ENCODE measurements at places on chromosomes 1 and 21.

- no peak for DNase-seq
Observed at GRCh38 chr1:221488550-221488949, 253.3 kb downstream of the DUSP10 start.

DNA sequence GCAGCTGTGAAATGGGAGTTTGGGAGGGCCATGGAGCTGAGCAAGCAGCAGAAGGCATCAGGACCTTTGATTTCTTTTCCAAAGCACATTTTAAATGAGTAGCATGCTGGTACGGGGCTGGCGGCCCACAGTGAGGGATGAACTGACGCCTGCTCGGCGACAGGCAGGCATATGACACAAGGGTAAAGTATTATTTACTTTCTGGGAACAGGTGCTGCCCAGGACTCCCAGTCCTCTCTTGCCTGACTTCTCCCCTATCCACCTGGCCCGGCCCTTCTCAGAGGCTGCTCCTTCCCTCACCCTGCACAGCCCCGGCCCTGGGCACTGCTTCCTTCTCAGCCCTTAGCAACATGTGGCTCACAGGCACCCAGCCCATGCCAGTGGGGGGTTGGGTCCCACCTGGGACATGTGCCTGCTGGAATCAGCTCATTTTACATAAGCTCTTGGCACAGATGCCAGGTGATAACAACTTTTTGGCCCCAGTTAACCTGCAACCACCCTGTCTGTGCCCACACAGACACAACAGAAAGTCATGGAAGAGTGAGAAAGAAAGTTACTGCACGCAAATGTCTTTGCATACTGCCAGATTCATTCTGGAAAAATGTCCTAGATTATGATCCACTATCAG, 112.3 kb upstream of the GADD45A start:
- no peak for DNase-seq

GRCh38 chr1:59978026-59978425, 51.5 kb upstream of the CYP2J2 start:
- no peak for DNase-seq

DNA sequence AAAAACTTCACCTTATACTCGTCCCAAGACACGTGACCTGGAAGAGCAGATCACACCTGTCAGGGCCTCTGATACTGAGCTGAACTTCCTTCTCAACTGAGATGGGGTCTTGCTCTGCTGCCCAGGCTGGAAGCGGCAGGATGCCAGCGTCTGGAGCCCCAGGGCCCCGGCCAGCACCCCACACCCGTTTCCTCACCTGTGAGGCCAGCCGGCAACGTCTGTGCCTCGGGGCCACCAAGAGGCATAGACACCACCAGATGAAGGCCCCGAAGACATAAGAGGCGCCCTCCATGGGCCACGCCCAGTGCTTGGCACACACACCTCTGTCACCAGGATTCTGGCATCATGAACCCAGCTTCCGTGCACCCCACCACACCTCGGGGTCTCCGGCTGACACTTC, 8.5 kb downstream of the SDF4 start:
- DNase-seq: no peak

DNA sequence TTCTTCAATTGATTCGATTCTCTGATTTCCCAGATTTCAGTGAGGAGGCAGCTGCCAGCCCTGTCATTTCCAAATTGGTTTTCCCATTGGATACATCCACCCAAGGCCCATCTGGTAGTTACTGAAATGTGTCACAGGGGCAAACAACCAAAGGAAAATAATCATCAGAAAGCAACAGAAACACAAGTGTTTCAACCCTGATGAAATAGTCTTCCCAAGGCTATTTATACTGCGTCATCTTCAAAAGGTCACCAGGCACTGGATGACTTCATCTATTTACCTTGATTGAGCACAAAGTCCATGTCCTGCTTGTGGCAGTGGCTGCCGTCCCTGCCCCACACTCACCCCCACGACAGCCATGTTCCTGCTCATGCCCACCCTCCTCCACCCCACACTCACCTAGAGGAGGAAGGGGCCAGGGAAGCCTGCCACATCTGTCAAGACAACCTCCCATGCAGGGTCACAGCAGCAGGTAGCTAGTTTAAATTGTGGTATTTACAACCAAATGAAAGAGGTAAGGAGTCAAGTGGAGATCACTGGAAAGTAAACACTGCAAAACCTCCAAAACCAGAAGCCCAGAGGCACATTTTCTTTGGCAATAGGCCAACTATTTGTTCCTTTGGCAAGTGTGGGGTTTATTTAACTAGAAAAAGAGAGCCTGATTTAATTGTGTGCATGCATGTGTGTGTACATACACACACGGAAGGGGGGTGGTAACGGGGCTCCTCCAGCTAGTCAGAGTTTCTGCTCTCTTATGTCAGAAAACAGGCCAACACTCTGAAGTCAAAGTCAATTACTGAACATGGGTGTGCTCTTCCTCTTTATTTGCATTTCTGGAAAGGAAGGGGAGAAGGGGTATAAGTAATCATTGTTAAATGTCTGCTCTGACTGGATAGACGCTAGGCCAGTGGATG, 49.5 kb upstream of the RAB4A start:
- DNase-seq: no peak

GRCh38 chr1:40951943-40952743, 27.4 kb upstream of the CTPS1 start:
- DNase-seq: peak; percentile 12

DNA sequence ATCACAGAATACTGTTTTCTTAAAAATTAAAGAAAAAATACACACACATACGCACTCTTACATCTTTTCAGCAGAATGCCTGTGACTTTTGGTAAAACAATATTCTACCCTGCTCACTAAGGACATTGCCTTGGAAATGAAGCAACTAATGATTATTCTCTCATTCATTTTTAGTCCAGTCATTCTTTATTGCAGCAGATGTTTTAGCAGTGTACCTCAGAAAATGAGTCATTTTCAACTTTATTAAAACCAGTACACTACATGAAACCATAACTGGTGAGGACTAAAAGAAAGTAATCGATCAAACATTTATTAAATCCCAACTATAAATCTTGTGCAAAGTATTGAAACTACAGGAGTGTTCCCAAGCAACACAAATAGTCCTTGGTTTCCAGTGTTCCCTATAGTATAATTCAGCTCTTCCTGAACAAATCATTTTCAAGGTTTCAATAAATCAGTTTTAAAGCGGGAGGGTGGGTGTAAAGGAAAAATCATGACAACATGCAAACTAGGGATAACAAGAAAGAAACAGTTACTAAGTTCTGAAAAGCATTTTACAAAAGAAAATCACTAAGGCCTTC, 114.2 kb downstream of the ADGRL4 start:
- no peak for DNase-seq

- no peak for DNase-seq
Observed at GRCh38 chr1:191240925-191241324, 763.3 kb upstream of the BRINP3 start.

DNA sequence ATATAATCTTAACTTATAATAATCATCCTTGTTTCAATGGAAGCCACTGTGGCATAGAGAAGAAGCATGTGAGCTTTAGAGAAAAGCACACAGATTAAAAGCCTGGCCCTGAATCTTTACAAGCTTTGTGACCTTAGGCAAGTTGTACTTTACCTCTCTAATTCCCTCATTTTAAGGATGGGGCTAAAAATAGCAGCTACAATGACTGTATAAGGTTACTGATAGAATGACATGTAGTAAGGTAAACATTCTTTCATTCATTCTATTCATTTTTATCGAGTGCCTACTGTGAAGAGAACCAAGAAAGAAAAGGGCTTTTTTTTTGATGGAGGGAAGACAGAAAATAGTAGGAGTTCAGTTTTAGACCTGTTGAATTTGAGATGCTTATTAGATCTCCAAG, 25.6 kb downstream of the CDKN2C start:
- DNase-seq: no peak

DNA sequence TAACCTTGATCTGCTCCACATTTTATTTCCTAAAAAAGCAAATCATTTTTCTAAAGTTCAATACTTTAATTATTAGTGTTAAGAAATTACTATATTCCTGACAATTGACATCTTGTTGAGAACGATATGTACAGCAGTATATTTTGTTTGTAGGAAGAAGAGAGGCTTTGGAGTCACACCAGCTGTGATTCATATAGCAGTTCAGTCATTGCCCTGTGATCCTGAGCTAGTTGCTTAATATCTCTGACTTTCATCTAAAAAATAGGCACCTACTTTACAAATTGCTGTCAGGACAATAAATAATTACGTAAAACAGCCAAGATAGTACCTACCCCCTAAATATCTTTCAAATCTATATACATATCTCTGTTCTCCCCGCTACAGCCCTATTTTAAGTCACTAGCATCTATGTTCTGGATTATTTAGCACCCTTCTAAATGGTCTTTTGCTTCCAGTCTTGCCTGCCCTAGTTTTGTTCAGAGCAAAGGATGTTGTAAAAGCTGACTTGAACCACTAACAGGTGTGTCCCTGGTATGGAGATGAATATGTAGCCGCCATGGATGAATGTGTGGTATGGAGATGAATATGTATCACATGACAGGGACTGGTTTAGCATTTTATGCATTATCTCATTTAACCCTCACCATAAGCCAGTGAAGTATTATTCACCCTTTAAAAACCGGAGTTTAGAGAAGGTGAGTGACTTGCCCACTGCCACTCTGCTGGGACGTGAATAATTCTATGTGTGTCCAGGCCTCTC, 42.2 kb downstream of the RNF220 start:
- no peak for DNase-seq

GRCh38 chr1:199292896-199293295, 654.1 kb downstream of the PTPRC start:
- no peak for DNase-seq

GRCh38 chr1:3190256-3191041, 121.4 kb downstream of the PRDM16 start:
- no peak for DNase-seq

DNA sequence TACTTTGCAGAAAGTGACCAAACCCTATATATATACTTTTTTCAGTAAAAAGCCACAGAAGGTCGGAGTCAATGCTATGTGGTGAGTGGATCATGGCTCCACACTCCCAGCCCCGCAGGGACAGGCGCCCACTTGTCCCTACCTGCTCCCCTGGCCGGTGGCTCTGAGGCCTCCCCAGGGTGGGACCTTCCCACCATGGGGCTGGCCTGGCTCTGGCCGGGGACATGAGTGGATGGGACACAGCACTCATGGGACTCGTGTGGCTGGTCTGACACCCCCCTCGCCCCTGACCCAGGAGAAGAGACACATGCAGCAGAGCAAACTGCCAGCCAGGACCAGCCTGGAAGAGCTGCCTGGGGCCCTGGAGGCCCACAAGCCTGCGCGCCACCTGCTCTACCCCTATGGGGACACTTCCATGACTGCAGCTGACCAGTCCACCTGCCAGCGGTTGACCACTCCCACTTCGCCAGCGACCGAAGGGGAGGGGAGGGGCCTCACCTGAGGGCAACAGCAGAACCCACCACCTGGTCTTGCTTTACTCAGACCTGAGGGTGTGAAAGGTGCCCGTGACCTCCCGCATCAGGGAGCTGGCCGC, 2.2 kb downstream of the SPATC1L start:
- no peak for DNase-seq

DNA sequence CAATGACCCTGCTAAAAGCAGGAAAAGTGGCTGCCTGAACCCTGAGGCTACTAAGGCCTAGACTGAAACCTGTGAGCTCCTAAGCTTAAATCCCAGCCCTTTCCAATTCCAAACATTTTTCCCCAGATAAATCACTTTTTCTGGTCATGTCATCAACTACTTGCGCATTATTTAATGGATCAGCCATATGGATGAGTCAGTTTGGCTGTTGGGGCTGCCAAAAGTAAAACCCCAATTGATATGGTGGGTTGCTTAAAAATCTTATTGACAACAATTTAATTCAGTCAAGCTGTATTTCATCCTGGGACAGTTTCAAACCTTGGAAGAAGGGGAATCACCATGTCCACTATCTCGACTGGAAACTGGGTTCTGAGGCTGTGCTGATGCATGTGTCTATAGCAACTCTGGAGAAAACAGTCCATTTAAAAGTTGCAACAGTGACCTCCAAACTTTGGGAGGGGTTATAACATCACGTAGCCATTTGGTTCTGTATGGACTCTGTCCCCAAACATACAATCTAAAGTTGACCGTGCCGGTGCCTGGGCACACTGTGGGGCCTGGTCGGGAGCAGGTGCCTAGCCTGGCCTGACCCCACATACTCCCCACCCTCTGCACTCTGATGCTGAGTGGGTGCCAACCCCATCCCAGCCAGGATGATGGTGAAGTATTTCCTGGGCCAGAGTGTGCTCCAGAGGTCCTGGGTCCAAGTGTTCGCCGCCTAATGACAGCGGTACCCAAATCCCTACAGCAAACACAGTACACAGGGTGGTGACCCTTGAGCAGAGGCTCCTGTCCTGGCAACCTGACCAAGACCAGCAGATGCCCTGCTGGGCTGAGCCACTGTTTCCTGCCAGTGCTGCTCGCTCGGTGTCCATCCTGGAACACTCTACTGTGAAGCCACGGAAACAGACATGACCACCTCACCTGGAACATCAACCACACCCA, 46.5 kb upstream of the LRRC52 start:
- no peak for DNase-seq

DNA sequence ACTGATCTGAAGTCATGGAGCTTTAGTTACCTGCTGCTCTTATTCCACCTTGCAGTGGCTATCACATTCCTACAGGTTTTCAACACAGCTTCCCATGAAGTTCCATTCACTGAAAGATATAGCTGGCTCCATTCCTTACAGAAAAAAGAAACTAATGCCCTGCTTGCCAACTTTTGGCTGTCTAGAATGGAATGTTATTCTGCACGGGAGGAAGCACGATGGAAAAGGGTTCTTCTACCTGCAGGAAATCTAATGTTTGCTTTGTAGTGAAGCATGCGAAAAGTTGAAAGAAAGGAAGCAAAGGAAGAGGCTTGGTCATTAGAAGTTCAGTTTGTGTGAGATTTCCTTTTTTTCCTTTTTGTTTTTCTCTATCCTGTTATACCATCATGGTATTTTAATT, 32.6 kb downstream of the GIPC2 start:
- no peak for DNase-seq

GRCh38 chr1:100076319-100076718, 56.4 kb downstream of the SASS6 start:
- DNase-seq: no peak

DNA sequence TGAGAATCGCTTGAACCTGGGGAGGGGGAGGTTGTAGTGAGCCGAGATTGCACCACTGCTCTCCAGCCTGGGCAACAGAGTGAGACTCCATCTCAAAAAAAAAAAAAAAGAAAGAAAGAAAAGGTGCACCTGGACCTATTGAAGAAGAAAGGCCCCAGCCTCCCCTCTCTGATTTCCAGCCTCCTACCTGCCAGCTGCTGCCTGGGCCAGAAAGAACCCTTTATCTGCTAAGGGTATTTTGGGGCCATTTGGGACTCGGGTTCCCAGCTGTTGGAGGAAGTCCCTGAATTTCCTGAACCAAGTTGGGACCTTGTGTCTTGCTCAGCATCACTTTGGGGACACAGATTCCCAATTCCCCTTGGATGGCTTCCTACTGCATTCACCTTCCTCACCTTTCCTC, 3.9 kb upstream of the TNFRSF8 start:
- DNase-seq: no peak

DNA sequence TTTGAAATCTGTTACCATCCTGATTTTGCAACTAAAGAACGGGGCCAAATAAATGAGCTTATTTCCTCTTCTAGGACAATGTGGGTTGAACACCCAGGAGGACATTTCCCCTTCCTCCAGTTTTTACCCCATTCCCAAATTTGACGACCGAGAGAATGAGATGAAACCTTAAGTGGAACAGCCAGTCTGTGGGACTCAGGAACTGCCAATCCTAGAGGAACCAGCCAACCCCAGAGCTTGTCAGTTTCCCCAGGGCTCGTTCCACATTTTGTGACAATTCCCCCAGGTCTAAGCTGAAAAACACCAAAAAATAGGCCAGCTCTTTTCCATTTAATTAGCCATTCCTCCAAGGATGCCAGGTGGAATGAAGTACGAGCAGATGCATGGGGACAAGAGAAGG, 21.3 kb upstream of the MAPKAPK2 start:
- no peak for DNase-seq

- DNase-seq: no peak
Observed at GRCh38 chr1:197688233-197688632, 87.0 kb downstream of the DENND1B start.

Measured in stimulated activated CD8-positive, alpha-beta memory T cell treated with anti-CD3 and anti-CD28 coated beads, Interleukin-4, amount 100 ng/mL, for 4 hours (primary cell).